Kidney (tissue), 22 donors: ENCODE measurements at places on chromosomes 5 and 9. TPM values are rescaled to one million over a fixed set of nuclear protein-coding genes. Genes with fewer than 3 reads are reported as not detected.

SH3TC2 gene
- polyA plus RNA-seq: 0.17 TPM

DNA sequence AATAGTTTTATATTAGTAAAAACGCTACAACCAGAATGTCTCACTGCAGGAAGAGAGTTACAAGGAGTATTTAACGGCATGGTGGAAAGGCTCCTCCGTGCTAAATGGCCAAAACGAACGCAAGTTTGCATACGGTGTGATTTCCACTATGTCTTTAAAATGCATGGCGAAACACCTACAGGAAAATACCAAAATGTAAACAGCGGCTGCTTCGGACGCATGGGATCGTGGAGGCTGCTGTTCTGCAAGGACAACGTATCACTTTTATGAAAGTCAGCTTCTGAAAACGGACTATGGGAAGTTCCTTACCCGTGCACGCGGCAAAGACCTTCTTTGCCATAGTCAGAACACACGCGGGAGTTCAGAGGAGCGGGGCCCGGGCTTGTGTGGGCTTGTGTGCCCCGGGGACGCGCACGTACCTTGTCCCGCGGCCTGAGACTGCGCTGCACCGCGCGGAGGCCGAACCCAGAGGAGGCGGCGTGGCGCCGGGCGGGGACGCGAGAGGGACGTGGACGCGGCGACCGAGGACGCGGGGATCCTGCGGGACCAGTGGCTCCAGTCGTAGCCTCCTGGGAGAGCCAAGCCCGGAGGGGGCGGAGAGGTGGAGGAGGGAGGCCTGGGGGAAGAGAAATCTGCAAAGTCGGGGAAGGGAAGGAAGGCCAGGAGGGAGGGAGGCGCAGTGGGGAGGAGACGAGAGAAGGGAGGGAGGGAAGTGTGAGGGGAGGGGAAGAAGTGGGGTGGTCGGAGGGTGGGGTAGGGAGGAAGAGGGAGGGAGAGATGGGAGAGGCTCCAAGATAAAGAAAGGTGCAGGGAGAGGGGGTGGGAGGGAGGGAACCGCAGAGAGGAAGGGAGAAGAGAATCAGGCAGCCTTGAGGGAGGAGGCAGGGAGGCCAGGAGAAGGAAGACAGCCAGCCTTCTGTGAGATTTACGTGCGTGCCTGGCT lies at the start of gene CMBL:
Gene CMBL, minus strand, starts transcription at position 697 of the 943 bp plus-strand sequence. CDS start 17,140 bp downstream, outside the sequence.
- peak; percentile 66 for DNase-seq

DNA sequence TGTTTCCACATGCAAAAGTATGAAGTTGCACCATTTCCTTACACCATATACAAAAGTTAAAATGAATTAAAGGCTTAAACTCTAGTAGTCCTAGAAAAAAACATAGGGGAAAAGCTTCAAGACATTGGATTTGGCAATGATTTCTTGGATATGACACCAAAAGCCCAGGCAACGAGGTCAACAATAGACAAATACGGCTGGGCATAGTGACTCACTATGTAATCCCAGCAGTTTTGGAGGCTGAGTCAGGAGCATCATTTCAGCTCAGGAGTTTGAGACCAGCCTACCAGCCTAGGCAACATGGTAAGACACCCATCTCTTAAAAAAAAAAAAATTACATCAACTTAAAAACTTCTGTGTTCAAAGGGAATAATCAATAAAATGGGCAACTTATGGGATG lies 30.9 kb upstream of the SREK1 start:
- DNase-seq: no peak

GRCh38 chr9:93910196-93910595 lies 45.0 kb downstream of the BARX1 start:
- no peak for DNase-seq

DNA sequence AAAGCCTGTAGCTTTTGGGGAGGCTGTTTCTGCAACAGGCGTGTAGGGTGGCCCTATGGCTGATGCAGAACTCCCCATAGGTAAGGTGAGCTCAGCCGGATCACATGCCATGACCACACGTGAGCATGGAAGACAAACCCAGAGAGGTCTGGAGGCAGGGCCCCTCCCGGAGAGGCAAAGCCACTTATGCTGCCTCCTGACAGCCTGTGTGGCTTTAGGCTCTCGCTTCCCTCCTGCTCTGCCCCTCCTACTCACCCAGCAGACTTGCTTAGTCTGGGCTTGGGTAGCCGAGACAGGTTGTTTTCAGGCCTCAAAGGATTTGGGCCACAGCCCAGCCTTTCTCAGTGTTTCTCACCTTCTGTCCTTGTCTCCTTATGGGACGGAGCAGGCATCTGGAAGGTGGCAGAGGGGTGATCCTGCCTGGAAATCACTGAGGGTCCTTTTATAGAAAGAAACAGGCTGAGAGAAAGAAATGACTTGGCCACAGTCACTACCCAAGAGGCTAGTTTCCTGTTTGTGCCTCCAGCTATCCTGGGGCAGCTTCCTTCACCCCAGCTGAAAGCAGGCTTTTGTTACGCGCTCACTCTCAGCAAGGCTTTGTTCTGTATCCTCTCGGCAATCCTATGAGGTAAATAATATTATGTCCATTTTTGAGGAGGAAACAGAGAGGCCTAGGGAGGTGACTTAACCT lies 89.9 kb downstream of the DAB2IP start:
- no peak for DNase-seq

DNA sequence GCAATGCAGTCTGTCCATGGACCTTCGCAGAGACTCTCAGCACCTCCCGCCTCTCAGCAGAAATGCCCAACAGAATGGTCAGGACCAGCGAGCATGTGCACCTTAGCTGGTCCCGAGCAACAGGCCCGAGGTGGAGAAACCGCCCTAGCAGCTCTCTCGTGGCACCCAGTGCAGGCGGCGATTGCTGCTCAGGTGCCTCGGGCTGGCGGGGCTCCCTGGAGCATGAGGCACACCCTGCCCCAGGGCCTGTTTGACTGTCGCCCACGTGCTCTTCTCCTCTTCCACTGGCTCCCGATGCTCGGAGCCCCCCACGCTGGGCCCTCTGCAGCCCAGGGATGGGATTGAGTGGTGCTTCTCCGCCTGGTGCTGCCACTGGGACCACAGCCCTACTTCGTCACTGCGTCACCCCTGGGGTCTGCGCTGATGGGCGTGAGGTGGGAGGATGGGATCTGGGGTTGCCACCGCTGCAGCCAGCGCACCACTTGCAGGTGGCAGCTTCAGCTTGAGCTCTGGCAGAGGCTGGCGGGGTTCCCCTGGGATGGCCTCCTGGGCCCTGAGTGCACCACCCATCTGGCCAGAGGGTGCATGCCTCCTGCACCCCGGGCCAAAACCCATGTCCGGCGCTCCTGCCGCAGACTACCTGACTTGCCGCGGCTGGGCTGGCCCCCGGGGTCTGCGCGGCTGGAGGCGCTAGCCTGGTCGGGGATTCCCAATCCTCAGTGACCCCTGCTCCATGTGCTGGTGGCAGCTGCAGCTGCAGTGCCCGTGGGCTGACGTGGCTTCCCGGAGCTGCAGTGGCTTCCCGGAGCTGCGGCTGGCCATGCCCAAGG lies 244.2 kb downstream of the FOXD4L6 start:
- no peak for DNase-seq

- no peak for DNase-seq
These were observed 764 bp upstream of the GRIN1 start for GRCh38 chr9:137138058-137138721.
